CD8-positive, alpha-beta memory T cell (primary cell): ENCODE measurements at places on chromosomes 2 and 18. TPM values are rescaled to one million over a fixed set of nuclear protein-coding genes. Genes with fewer than 3 reads are reported as not detected.

The FEV gene
- not detected for total RNA-seq

The IKZF2 gene
- total RNA-seq, result 10.0 TPM

The STPG4 gene
- not detected for total RNA-seq

The C2orf80 gene
- not detected for total RNA-seq

The MRPL33 gene
- 85.8 TPM for total RNA-seq

The CNRIP1 gene
- not detected for total RNA-seq

The EGR4 gene
- 0.31 TPM for total RNA-seq

The LIPG gene
- total RNA-seq, result not detected
